Choroid plexus epithelial cell (primary cell): ENCODE measurements at places on chromosomes 2 and 18.

- DNase-seq, result no peak
These were observed 27.7 kb upstream of the DCC start for GRCh38 chr18:52312346-52312745.

- peak; percentile 67 for DNase-seq
These were observed 51.9 kb upstream of the SPTBN1 start for GRCh38 chr2:54404270-54404669.

- DNase-seq, result no peak
These were observed 80.9 kb downstream of the GALNT1 start for GRCh38 chr18:35662293-35663062.

- DNase-seq, result peak; percentile 97
These were observed 45.2 kb downstream of the UBXN4 start for GRCh38 chr2:135786823-135787222.

DNA sequence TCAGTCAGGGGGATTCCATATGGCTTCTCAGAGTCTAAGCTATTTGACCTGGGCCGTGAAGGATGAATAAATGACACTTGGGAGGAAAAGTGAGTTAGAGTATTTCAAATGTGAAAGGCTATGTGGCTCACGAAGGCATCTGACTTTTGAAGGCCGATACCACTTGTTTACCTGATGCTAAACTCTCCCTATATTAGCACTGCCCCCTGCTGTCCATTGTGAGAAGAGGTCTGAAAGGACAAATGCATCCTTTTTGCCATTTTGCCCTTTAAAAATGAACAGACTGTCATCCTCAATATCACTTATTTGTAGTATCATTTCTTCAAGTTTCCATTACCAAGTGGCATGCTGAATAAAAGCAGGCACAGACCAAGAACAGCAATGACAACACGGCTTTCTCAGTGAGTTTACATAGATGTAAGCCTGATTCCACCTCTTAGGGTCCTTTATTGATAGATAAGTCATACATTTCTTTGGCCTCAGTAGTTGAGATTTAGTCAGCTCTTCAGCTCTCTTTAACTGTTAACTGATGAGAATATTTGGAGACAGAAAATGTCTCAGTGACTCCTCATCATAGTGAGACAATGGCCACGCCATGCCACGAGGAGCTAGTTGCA, 40.1 kb downstream of the DOCK10 start:
- peak; percentile 92 for DNase-seq

DNA sequence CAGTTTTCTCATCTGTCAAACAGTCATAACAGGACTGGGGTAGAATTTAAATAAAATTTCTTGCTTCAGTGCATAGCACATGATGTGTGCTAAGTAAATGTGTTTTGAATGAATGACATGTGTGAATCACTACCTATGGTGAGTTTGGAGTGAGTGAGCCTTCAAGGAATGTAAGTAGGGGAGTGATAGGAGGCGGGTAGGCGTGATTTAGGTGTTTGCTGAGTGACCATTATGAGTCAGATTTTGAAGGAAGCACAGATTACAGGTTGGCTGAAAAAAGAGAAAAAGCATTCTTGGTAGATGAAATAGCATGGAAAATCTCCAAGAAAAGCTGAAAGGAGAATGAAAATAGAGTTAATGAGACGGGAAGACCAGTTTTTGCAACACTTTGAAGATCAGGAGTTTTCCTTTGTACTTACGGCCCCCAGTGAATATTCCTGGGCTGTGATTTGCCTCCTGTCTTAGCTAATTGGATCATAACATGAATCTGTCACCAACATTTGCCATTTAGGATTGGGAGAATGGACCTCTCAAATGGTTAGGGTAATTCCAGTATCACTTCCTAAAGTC, 136.9 kb upstream of the GATA6 start:
- peak; percentile 73 for DNase-seq

DNA sequence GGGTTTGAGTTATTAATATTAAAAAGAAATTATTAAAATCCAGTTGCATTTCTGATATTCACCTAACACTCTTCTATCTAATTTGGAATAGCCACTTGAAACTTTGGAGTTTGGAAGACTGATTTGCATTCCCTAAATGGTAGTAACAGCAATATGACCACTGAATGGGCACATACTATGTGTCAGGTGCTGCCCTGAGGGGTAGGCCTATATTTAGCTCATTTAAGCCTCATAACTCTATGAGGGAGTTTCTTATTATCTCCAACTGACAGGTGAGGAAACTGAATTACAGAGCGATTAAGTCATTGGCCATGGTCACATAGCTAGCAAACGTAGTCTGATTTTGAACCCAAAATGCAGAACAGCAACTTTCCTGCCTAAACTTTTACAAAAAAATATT, 77.3 kb downstream of the VWA3B start:
- no peak for DNase-seq

DNA sequence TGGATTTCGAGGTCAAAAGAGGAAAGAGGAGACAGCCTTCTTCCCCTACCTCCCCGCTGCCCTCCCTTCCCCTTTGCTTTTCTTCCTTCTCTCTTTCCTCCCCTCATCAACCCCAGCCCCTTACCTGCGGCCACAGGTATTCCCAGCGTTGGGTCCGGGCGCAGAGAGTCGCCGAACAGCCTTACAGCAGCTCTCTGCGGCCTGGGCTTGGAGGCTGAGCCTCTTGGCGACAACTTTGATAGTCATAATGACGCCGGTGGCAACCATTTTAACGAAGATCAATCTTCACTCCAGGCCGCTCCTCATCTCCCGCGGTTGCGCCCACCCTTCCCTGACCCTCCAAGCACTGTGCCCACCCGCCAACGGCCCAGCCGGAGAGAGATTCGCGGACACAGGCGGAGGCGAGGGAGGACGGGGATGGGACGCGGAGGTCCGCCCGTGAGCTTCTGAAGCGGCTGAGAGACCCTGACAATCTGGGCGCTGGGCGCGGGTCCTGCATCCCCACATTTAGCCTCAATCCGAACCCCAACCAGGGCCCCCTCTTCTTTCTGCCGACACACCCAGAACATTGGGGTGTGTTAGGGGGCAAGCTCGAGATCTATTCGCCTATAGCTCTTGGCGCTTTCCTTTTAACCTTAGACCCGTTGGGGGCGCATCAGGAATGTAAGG, 1.5 kb upstream of the EVX2 start:
- DNase-seq, result no peak

GRCh38 chr2:12770300-12770968, 53.7 kb downstream of the TRIB2 start:
- no peak for DNase-seq

DNA sequence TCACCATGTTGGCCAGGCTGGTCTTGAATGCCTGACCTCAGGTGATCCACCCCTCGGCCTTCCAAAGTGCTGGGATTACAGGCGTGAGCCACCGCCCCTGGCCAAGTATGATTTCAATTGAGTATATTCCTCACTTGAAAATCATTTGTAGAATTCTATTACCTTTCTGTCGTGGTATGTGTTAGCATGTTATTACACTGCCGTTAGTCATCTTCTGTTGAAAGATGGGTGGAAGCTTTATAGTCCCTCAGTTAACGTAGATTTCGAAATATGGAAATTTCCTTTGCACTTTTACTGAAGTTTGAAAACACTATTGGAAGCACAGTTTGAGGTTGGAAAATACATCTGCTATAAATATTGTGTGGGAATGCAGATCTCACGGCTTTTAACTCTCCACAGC, 14.7 kb downstream of the NIFK start:
- peak; percentile 85 for DNase-seq

DNA sequence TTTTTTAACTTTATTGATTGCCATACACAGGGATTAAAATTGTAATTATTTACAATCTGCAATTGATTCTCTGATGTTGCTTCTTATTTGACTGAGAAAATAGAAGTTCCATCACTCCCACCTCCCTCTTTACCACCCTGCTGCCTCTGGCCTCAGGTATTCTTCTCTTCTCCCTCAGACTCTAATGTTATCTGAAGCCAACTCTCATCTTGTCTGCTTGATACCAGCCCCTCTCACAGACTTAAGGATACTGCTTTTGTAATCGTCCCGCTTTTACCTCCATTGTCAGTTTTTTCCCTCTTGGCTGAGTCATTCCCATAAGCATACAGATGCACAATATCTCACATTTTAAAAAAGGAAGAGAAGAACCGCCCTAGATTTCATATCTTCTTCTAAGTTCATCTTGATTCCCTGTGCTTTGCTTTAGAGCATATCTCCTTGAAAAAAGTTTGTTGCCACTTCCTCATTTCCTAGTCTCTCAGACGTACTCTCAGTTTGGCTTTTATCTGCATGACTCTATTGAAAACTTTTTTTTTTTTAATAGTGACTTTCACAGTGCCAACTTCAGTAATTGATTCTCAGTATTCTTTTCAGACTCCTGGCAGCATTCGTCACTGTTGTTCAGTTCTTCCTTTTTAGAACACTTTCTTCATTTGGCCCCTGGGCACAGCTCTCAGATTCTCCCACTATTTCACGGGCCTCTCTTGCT, 31.1 kb downstream of the SPAG16 start:
- DNase-seq, result peak; percentile 12

DNA sequence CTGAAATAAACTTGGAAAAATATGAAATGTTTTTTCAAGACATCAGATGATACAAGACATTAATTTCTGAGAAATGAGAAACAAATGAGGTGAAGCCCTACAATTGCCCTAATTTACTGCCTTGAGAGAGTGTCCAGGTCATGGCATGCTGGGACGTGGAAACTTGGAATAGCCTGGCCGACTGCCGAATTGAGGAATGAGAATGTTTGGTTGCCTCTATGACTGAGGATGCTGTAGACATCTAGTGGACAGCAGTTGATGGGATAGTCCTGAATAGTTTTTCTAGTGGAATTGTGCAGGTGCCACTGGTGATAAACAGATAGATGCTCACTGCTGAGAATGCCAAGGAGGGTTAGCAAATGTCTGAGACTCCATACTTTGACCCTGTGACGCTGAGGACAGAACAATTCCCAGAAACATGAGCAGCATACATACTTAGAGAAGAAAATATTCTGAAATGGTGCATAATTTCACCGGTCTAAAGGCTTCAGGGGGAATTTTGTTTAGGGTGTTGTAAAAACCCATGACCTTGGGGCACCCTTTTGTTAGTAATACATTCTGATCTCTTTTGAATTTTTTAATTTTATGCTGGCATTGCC, 56.5 kb upstream of the CWC22 start:
- DNase-seq, result no peak

GRCh38 chr2:229137639-229138038, 133.4 kb downstream of the PID1 start:
- no peak for DNase-seq

DNA sequence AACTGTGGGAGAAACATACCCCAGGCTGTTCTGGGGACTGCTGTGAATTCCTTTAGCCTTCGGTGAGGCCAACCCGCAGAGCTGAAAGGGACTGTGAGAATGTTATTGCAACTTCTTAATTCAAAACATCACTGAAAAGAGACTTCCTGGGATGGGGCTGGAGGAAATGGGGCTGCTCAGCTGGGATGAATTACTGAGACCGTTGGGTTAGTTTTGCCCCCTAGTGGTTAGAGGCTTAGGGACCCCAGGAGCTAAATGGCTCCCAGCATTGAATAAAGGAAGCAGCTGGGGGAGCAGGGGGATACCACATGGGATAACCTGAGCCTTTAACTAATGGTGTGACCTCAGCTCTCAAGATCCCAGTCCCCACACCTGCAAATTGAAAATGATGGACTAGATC, 941.1 kb upstream of the FANCL start:
- peak; percentile 68 for DNase-seq

GRCh38 chr2:85656468-85656867, 11.5 kb downstream of the SFTPB start:
- no peak for DNase-seq

GRCh38 chr2:209388446-209389037, 35.3 kb upstream of the MAP2 start:
- DNase-seq, result peak; percentile 39

GRCh38 chr2:158692372-158693103, 102.6 kb upstream of the DAPL1 start:
- DNase-seq, result peak; percentile 18
